Epithelial cell of alveolus of lung (primary cell): ENCODE measurements at places on chromosomes 1 and 21. TPM values are rescaled to one million over a fixed set of nuclear protein-coding genes. Genes with fewer than 3 reads are reported as not detected.

The CELSR2 gene
- total RNA-seq = 1.8 and 7.7 TPM in 2 replicates

The MPL gene
- total RNA-seq = not detected in 2 replicates

The PRAMEF6 gene
- not detected in 2 replicates for total RNA-seq

The CCDC185 gene
- not detected in 2 replicates for total RNA-seq

The CR1L gene
- not detected in 2 replicates for total RNA-seq

The FCN3 gene
- not detected in 2 replicates for total RNA-seq

The NEXN gene
- 9.1 and 10.9 TPM in 2 replicates for total RNA-seq

The CNR2 gene
- total RNA-seq = not detected in 2 replicates

The KCNK1 gene
- 2.2 and 5.5 TPM in 2 replicates for total RNA-seq

The PROX1 gene
- under 0.01 and 0.32 TPM in 2 replicates for total RNA-seq

The KCNN3 gene
- 0.13 and 0.32 TPM in 2 replicates for total RNA-seq

The LY9 gene
- not detected in 2 replicates for total RNA-seq

The REN gene
- total RNA-seq = not detected in 2 replicates

The BRDT gene
- not detected in 2 replicates for total RNA-seq

The DYNLT5 gene
- total RNA-seq = 0.78 TPM in 1 of 2 replicates, not detected in the other

The OR6K3 gene
- not detected in 2 replicates for total RNA-seq

The NPL gene
- 0.24 and 0.52 TPM in 2 replicates for total RNA-seq

The PHF13 gene
- 12.4 and 19.4 TPM in 2 replicates for total RNA-seq

The RNF186 gene
- not detected in 2 replicates for total RNA-seq

The ADORA1 gene
- 0.48 and 0.52 TPM in 2 replicates for total RNA-seq

The PTPRU gene
- 28.2 and 36.2 TPM in 2 replicates for total RNA-seq

The LRIG2 gene
- total RNA-seq = 7.2 and 9.0 TPM in 2 replicates

The GPR153 gene
- total RNA-seq = 5.4 and 6.6 TPM in 2 replicates

The AMY1C gene
- total RNA-seq = not detected in 2 replicates

The WNT2B gene
- 0.39 and 6.5 TPM in 2 replicates for total RNA-seq

The INSRR gene
- total RNA-seq = not detected in 2 replicates

The CFHR3 gene
- 0.24 TPM in 1 of 2 replicates, not detected in the other for total RNA-seq

The KCNJ6 gene
- total RNA-seq = under 0.01 and 0.13 TPM in 2 replicates

The TNN gene
- 0.08 TPM in 1 of 2 replicates, not detected in the other for total RNA-seq

The C2CD2 gene
- total RNA-seq = 3.9 and 10.5 TPM in 2 replicates

The CREB3L4 gene
- total RNA-seq = 10.2 and 29.1 TPM in 2 replicates

The KCNJ9 gene
- not detected in 2 replicates for total RNA-seq

The TFF2 gene
- not detected in 2 replicates for total RNA-seq

The TRPM2 gene
- total RNA-seq = not detected in 2 replicates

The CHI3L1 gene
- total RNA-seq = 1.8 TPM in 1 of 2 replicates, not detected in the other

The CD48 gene
- not detected in 2 replicates for total RNA-seq

The LAMB3 gene
- 4.8 and 35.4 TPM in 2 replicates for total RNA-seq

The BLACAT1 gene
- under 0.01 TPM in 1 of 2 replicates, not detected in the other for total RNA-seq

The SH2D5 gene
- total RNA-seq = 0.56 and 1.0 TPM in 2 replicates

The BNIPL gene
- total RNA-seq = 0.13 and 2.3 TPM in 2 replicates

The FMOD gene
- 4.7 and 18.1 TPM in 2 replicates for total RNA-seq

The KMO gene
- not detected in 2 replicates for total RNA-seq

The CDKN2C gene
- total RNA-seq = 18.0 and 29.9 TPM in 2 replicates

The EPHA8 gene
- not detected in 2 replicates for total RNA-seq

The RNU1-2 gene
- under 0.01 TPM in 2 replicates for total RNA-seq

The LIPI gene
- total RNA-seq = not detected in 2 replicates
